Stimulated activated CD8-positive, alpha-beta memory T cell treated with anti-CD3 and anti-CD28 coated beads, Interleukin-12 subunit alpha, Interleukin-12 subunit beta, amount 100 ng/mL, for 4 hours (primary cell): ENCODE measurements at places on chromosomes 6 and 20.

DNA sequence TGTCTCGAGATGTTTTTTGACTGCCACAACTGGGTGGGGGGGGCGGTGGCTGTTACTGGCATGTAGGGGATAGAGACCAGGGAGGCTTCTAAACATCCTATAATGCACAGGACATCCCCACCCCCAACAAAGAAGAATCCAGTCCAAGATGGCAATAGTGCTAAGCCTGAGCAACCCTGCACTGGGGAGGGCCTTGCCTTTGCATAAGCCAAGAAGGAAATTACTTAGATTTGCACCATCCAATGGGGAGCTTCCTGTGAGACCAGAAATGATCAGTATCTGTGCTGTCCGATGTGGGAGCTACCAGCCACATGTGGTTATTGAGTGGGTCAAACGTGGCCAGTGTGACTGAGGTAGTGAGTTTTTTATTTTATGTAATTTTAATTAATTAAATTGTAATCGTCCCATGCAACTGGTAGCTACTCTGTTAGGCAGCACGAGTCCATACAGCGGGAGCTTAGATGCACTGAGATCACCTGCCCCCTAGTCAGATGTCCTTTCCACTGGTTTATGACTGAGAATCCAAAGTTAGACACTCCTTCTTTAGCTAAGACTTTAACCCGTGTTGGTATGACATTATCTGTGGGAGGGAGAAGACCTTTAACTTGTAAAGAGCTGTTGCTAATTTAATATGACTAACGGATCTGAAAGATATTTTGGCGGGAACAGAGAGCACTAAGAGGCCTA lies 97.4 kb upstream of the NEDD9 start:
- no peak for DNase-seq

DNA sequence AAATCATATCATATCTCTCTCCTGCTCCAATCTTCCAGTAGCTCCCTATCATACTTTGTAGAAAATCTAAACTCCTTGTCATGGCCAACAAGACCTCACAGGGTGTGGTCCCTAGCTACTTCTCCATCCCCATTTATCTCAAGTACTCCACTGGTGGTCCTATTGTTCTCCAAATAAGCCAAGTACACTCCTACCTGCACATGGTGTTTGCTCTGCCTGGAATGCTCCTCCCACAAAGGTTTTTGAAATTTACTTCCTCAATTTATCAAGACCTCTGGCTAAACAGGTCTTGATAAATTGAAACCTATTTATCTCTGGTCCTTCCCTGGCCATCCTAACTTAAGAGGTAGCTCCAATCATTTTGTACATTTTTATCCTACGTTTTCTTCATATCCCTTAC lies 12.1 kb downstream of the TMX4 start:
- DNase-seq: no peak

DNA sequence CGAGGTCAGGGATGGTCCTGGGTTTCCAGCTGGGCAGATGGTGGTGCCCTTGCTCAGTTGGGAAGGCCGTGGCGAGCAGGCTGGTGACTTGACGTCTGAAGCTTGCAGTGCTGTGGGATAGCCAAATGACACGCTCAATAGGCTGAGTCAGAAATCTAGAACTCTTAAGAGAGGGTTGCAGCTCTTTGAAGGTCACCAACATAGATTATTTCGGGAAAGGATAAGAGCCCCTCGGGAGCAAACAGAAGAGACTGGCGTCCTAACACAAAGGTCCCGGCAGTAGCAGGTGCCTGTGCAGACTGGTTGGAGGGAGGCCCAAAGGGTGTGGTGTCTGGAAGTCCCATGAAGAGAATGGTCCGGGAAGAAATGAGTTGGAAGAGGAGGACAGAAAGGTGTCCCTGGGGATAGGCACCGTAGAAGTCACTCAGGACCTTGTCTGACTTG lies 18.4 kb downstream of the PKIG start:
- no peak for DNase-seq

GRCh38 chr6:55980627-55981211 lies 105.3 kb upstream of the BMP5 start:
- DNase-seq: no peak

DNA sequence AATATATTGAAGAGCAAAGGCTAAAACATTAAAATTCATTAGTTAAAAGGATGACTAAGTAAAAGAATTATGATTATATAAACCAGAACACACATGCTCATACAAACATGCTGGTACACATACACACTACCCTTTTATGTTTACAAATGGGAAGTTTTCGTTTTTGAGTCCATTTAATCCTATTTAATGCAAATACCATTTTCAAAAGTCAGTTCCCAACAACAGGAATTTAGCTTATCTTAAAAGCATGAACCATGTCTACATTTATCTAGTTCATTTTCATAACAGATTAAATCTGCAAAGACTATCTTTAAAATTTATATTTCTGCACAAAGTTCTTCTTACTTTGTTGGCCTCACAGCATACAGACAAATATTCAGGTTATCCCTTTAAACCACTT lies 42.5 kb downstream of the MAN1A1 start:
- no peak for DNase-seq

DNA sequence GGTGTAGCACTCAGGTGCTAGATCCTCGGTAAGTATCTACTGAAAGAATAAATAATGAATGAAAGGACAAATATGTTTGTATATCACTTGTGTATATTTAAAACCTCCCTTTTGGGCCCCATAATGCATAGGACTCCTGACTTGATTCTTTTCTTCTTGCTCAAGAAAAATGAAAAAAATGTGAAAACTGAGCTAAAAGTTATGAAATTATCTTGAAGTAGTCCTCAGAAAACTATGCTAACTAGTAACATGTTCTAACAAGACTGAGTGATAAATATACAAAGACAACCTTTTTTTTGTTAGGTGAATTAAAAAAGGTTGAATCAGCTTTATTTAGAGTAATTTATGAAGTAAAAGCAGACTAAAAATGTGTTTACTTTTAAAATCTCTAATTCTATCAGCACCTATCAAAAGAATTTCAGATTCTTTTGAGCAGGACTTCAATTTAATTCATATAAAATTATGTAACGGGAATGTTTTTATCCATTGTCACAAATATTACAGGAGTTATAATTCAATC lies 247.8 kb upstream of the JAG1 start:
- no peak for DNase-seq

DNA sequence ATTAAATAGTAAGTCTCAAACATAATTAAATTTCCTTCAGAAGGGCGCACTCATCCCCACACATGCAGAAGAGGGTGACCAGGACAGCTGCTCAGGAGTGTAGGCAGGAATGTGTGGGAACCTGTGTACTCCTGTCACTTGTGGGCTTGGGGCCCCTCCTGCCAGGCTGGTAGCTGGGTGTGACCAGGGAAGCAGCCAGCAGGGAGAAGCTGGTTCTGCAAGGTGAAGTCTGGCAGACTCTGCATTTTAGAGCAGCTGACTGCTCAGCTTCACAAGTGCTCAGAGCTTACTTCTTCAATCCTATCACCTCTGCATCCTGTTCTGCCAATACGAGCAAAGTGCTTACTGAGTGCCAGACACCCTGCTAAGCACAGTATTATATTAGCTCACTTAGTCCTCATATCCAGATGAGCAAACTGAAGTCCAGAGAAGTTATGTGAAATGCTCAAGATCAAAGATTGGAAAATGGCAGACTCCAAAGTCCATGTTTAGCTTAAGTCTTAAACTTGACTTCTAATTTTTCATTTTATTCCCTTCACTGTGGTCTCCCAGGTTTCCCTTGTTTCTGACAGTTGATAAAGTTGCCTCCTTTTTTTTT lies 27.9 kb downstream of the ELMO2 start:
- DNase-seq: no peak

DNA sequence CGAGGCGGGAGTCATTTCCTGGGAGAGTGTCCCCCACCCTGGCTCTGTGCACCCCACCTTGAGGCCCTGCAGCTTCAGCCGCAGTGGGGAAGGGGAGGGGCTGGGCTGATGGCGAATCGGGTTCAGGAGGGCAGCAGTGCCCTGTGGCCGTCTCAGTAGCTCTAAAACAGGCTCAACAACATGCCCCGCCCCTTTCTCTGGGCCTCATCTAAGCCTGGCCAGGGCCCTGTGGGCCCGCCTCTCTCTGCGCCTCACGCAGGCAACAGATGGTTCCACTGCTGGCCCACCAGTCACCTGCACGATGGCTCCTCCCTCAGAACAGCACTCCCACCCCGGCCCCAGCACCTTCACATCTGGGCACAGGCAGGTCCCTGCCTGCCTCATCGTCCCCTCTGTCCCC lies 30.2 kb downstream of the CHRNA4 start:
- no peak for DNase-seq

DNA sequence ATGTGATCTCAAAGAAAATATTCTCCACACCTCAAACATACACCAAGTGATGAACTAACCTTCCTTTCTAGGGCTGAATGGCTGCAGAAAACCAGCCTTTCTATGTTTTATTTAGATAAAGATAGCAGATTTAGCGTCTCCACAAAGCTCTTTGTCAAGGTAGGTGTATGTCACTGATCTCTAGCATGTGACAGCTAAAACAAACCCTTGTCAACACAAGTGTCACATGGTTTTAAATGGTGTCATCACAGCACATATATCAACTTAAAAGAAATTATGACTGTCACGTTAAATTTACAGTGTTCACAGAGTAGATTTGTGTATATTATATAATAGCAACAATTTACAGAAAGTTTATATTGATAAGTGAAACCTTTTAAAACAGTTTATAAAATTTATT lies 58.3 kb downstream of the TENT5A start:
- no peak for DNase-seq

DNA sequence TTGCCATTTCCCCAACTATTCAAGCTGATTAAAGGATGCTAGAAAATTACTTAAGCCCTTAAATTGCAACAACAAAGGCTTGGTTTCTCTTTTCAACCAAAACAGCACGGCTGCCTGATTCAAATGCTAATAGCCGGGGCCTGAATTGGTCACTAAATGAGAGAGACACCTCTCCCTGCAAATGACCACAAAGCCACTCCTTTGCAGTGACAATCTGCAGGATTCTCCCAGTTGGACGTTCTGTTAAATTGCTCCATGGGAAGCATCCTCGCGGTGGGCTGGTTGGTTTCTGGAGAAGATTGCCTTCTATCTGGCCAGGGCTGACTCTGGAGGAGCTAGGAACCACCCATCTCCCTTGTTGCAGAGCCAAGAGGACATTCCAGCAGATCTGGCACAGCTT lies 29.7 kb upstream of the TBXT start:
- DNase-seq: no peak
